Dorsolateral prefrontal cortex (tissue), 122 donors: ENCODE measurements at places on chromosomes 1 and 21. TPM values are rescaled to one million over a fixed set of nuclear protein-coding genes. Genes with fewer than 3 reads are reported as not detected.

Gene ADGRL4
- total RNA-seq, result 7.8 TPM

Gene LINGO4
- not detected for total RNA-seq

Gene ZSWIM5
- total RNA-seq, result 8.1 TPM

Gene FAM163A
- 2.2 TPM for total RNA-seq

Gene DCST1
- not detected for total RNA-seq

Gene SH2D1B
- total RNA-seq, result 2.2 TPM

Gene LENEP
- total RNA-seq, result not detected

Gene ARHGAP30
- total RNA-seq, result 1.5 TPM

Gene SEC16B
- total RNA-seq, result 19.8 TPM

Gene PLEKHN1
- not detected for total RNA-seq

Gene MFN2
- 140 TPM for total RNA-seq

Gene PLPPR4
- 42.9 TPM for total RNA-seq

Gene DNAJC28
- 10.4 TPM for total RNA-seq

Gene HSD11B1
- total RNA-seq, result 17.1 TPM

Gene SPRR2A
- total RNA-seq, result not detected

Gene SPATA21
- 0.42 TPM for total RNA-seq

Gene CFAP74
- 10.5 TPM for total RNA-seq

Gene PMVK
- total RNA-seq, result 42.2 TPM

Gene PLEKHA6
- total RNA-seq, result 84.5 TPM

Gene OR2L3
- total RNA-seq, result 3.6 TPM

Gene ZMYND12
- 3.9 TPM for total RNA-seq

Gene HSPA6
- total RNA-seq, result 3.4 TPM

Gene OPRD1
- total RNA-seq, result 11.6 TPM

Gene INTS7
- 18.5 TPM for total RNA-seq

Gene NEGR1
- total RNA-seq, result 133 TPM

Gene GUCA2B
- not detected for total RNA-seq

Gene MIXL1
- total RNA-seq, result not detected

Gene MYOC
- not detected for total RNA-seq

Gene PIP5K1A
- total RNA-seq, result 61.0 TPM

Gene TMEM125
- 5.9 TPM for total RNA-seq

Gene SGIP1
- 110 TPM for total RNA-seq

Gene IGSF9
- total RNA-seq, result 0.18 TPM

Gene TIE1
- 12.7 TPM for total RNA-seq

Gene PRPF38A
- 39.0 TPM for total RNA-seq

Gene IQCC
- total RNA-seq, result 2.9 TPM

Gene SLFNL1
- total RNA-seq, result 1.6 TPM
